ENCODE measurements at places on chromosomes 2 and 18.

- H3K4me3 ChIP-seq, result no peak overlapping the region
- no peaks in the 10 kb centered on the region for H3K36me3 ChIP-seq
- no peak overlapping the region for H3K27ac ChIP-seq
- no peak for DNase-seq
- no peaks in the 10 kb centered on the region for H3K27me3 ChIP-seq
Observed at GRCh38 chr2:65775839-65776238, 343.4 kb upstream of the SPRED2 start.

- no peak overlapping the region for H3K4me3 ChIP-seq
- no peaks in the 10 kb centered on the region for H3K4me1 ChIP-seq
- no peak for DNase-seq
- no peak overlapping the region for H3K27ac ChIP-seq
- peaks cover 5% of the 10 kb centered on the region for H3K27me3 ChIP-seq
Observed at GRCh38 chr2:23622966-23623675, 238.1 kb downstream of the KLHL29 start.

- H3K4me1 ChIP-seq, result no peaks in the 10 kb centered on the region
- H3K27me3 ChIP-seq, result no peaks in the 10 kb centered on the region
- H3K36me3 ChIP-seq, result no peaks in the 10 kb centered on the region
- no peak overlapping the region for H3K27ac ChIP-seq
- no peak for DNase-seq
- no peak overlapping the region for H3K4me3 ChIP-seq
Observed at GRCh38 chr2:48569433-48569832, 39.5 kb downstream of the STON1 start.

GRCh38 chr2:234341306-234341985 lies 155.4 kb downstream of the ARL4C start:
- H3K36me3 ChIP-seq, result no peaks in the 10 kb centered on the region
- H3K4me3 ChIP-seq, result no peak overlapping the region
- no peak overlapping the region for H3K27ac ChIP-seq
- H3K27me3 ChIP-seq, result no peaks in the 10 kb centered on the region
- H3K4me1 ChIP-seq, result peaks cover 1% of the 10 kb centered on the region
- DNase-seq, result no peak

- H3K4me1 ChIP-seq, result peaks cover 9% of the 10 kb centered on the region
- no peaks in the 10 kb centered on the region for H3K36me3 ChIP-seq
- H3K4me3 ChIP-seq, result no peak overlapping the region
- no peak for DNase-seq
- peaks cover 10% of the 10 kb centered on the region for H3K27me3 ChIP-seq
- H3K27ac ChIP-seq, result no peak overlapping the region
Observed at GRCh38 chr18:26657631-26658581, 109.6 kb upstream of the KCTD1 start.

- no peaks in the 10 kb centered on the region for H3K4me1 ChIP-seq
- no peaks in the 10 kb centered on the region for H3K27me3 ChIP-seq
- no peak overlapping the region for H3K4me3 ChIP-seq
- DNase-seq, result no peak
- no peaks in the 10 kb centered on the region for H3K36me3 ChIP-seq
Observed at GRCh38 chr2:30710016-30710415, 97.2 kb downstream of the CAPN13 start.

DNA sequence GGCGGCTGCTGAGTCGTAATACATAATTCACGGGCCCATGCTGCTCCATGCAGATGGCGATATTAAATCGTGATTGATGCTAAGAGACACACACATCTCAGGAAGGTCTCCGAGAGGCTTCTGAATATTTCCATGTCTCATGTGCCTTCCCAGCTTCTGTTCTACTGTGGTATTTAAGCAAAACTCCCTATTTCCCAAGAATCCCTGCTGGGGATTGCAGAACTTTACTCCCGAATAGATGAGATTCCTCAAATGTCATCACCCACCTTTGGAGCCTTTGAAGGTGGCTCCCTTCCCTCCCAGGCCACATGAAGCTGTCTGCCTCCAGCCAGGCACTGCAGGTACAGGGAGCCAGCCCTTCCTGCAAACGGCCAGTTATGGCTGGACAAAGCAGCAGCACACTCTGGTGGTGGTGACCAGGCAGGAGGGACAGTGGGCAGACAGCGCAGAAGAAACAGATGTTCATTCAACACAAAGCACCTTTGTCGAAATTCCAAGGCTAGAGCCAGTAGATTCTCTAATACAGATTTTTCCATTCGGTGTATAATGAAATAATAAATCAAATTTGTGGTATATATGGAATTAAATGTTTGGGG lies 14.1 kb downstream of the NRP2 start:
- H3K36me3 ChIP-seq, result no peaks in the 10 kb centered on the region
- no peak overlapping the region for H3K4me3 ChIP-seq
- no peak for DNase-seq
- H3K4me1 ChIP-seq, result no peaks in the 10 kb centered on the region

Measured in T-cell (primary cell).